Activated T-helper 1 cell treated with anti-CD3 and anti-CD28 coated beads, Interleukin-2, amount 50 U/mL, for 16 hours (primary cell): ENCODE measurements at places on chromosomes 16 and 17.

- DNase-seq = no peak
Observed at GRCh38 chr17:16928406-16929034, 43.4 kb downstream of the TNFRSF13B start.

- DNase-seq = no peak
Observed at GRCh38 chr17:46995841-46996571, 17.0 kb upstream of the RPRML start.

- no peak for DNase-seq
Observed at GRCh38 chr16:53081686-53082407, 27.1 kb downstream of the CHD9 start.

DNA sequence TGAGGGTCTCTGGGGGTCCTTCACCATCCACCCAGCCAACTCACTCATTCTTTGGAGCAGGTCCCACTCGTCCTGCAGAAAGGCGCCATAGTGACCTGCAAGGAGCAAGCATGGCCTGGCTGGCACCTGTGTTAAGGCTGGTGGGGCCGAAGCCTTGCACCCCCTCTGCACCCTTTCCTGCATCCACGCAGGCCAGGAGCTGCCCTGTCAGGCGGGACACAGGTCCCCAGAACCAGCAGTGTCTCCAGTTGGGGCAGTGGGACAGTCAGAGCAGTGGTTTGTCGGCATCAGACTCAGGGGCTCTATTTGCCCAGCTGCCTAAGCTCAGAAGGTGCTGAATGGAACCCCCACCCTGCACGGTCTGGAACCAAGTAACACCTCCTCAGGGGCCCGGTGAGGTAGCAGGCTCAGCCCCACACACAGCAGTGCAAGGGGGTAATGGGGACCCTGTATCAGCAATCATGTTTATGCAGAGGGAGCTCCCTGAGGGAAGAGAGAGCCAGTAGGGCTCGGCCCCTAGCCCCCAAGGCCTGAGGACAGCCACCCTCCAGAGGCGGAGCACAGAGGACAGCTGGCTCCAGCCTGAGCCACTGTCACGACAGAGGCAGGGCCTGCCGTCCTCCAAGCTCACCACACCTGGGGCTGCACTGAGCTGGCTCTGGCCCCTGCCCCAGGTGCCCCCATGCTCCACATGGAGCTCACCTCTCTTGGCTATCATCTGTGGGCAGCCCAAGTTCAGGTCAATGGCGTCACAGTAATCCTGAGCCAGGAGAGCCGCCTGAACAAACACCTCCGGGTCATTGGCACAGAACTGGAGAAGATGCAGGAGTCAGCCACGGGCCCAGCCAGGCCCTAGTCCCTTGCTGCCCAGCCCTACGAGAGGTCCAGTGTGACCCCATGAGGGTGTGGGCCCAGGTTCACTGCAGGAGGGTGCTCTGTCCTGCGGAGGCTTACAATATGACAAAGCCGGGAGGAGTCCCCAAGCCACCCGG, 1.9 kb downstream of the DUS1L start:
- no peak for DNase-seq

DNA sequence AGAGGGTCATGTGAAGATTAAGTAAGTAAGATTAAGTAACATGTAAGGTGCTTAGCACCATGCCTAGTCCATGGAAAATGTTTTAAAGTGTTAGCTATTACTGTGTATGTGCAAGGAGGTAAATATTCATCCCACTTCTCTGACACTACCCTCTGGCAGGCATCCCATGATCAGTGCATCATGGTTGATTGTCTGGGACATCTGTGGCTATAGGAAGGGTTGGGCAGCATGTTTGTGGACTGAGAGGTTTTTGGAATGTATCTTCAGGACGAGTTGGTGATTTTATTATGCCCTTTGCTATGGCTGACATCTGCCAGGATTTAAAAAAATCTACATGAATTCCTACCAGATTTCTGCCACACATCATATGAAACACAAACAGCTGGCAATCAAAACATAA, 6.5 kb upstream of the TAOK1 start:
- no peak for DNase-seq

GRCh38 chr16:70740914-70741782, 55.3 kb upstream of the MTSS2 start:
- DNase-seq = no peak

GRCh38 chr17:32223703-32224102, 41.9 kb upstream of the RHBDL3 start:
- DNase-seq = no peak

DNA sequence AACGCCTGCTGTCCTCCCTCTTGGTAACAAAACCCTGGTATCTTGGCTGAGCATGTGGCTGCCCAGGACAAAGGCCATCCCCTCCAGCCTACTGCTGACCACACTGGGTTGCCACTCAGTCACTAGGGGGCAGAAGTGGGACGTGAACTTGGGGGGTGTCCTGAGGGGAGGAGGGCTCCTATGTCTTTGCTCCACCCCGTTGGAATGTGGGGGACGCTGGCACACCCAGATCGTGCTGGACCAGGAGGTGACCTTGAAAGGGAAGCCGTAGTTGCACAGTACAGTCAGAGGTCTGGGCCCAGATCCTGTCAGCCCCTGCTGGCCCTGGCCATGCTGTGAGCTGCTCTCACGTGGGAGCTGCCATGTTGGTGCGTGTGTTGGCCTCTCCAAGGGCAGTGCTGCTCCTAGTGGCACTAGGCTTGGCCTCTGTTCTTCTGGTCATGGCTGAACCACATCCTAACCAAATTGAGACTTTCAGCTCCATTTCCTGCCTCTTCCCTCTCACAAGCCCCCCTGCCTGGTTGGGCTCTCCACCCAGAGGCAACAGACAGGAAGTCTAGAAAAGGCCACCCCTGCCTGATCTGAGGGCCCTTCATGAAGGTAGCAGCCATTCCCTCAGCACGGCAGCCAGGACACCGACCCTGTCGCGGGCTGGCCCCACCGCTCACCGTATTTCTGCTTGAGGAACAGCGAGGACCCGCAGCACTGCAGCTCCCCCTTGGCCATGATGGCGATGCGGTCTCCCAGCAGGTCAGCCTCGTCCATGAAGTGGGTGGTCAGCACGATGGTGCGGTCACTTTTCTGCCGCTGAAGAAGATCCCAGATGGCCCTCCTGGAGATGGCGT, 29.0 kb upstream of the RNPS1 start:
- no peak for DNase-seq

- no peak for DNase-seq
Observed at GRCh38 chr17:65559804-65560627, 1.4 kb downstream of the AXIN2 start.

DNA sequence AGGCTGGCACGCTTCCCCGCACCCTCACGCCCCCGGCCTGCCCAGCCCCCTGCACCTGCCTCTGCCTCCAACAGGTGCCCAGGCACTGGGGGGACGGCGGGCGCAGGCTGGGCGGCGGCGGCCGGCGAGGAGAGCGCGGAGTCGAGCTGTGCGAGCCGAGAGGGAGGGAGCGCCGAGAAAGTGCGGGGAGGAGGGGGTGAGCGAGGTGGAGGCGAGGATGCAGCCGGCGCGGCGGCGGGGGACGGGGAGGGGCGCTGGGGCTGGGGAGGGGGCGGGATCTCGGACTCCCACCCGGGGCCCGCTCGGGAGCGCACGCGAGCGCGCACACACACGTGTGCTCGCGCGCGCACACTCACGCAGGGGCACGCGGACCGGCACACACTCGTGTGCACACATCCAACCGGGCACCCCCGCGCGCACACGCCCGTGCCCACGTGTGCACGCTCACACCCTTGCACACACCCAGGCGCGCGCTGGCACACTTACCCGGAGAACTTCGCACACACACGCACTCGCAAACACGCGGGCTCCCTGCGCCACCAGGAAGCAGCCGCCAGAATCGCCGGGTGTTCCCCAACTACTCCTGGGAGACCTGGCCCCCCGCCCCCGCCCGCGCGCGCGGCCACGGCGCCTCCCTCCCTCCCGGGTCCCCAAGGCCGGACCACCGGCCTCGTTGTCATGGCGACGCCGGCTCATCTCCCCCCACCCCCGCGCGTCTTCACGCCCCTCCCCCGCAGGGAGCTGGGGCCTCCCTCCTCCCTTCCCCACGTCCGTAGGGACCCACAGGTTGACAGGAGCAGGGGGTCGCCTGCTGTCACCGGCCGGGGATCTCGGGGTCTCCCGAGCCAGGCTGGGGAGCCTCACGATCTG, at the start of gene DOC2A:
Gene DOC2A (minus strand): TSS at position 184 of the 870 bp plus-strand sequence. CDS start 805 bp downstream, outside the sequence.
- DNase-seq = no peak

DNA sequence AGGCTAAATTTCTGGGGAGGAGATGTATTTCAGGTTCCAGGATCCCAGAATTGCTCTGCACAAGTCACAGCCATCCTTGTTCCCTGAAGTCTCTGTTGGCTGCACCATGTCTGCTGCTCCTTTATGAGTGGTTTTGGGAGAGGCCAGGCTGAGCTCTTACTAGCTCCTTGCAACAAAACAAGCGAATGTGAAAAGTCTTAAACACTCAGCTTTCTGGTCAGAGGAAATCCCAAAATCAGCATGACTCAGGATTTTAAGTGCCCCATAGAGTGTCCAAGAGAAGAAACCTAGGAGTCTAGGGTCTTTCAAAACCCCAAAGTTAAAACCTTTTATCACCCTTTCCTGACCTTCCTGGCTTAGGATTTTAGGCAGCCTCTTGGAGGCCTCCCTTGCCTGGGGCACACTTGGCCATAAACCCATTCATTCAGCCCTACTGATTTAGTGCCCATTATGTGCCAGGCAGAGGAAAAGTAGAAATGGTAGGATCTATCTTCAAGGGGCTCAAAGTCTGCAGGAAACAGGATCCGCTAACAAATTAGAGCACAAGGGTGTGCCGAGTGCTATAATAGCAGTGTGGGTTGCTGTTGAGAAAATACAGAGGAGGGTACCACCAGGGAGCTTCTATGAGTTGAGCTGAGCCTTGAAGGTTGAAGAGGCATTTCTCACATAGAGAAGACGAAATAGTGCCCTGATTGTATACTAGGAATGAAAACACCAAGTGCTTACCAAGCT, 36.9 kb downstream of the SOST start:
- DNase-seq = no peak

DNA sequence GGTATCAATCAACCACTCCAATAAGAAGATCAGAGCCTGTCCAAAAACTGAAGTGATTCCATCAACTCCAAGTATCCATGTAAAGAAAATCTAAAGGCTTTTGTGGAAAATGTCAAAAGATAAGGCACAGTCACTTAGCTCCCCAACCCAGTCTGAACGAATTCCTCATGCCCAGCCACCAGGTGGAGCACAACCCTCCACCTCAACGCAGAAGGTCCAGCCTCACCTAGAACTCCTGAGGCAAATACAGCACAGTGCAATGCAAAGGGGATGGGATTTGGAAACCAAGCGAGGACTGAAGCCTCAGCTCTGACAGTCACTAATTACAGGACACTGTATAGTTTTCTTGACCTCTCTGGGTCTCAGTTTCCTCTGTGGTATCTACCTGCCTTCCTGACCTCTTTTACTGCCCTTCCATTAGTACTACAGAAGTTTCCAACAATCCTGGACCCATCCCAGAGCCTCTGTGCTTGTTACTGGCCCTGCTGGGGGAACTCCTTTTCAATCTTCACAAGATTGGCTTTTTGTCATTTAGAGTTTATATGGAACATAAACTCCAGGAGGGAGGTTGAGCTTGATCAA, 2.0 kb downstream of the NCBP3 start:
- DNase-seq = peak; percentile 12

DNA sequence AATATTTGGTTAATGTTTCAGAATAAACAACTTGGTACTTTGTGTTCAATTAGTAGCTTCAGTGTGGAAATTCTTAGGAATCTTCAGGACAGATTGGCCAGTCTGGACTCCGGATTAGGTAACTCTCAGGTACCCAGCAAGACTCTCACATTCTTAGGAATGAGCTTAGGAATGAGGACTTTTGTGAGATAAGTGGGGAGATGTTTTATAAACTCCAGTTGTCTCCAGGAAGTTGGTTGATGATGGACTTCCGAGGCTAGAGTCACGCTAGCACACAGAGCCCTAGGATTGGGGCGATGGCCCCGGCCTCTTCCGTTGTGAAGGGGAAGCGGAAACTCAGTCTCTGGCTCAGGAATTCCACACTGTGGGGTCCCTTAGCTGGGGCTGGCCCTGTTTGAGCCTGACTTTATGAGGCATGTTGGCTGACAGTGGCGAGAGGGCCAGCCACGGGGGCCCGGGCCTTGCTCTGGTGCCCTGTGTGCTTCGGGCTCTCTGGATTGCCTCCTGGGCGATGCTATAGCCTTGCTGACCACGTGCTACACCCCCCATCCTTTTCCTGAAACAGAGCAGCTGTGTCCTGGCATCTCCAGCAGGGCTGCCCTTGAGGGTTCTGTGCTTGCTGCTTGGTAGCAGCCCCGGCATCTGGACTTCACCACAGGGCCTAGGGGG, 32.4 kb downstream of the RAB11FIP3 start:
- no peak for DNase-seq

- peak; percentile 68 for DNase-seq
Observed at GRCh38 chr17:77444984-77445759, 304.4 kb downstream of the SEC14L1 start.

DNA sequence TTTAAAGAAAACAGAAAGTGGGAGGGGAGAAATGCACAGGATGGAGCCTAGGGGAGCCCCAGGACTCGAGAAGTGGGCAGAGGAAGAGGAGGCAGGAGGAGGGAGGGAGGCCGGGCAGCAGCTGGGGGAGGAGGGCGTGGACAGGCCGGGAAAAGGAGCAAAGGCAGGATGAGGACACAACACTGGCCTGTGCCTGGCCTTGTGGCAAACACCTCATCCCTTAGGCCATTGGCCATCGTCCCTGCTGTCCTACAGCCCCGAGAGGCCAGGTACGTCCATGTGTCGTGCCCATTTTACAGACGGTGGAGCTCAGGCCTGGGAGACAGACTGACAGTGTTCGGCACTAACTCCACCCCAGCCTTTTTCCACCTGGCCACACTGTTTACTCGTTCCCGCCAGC, 15.9 kb downstream of the JPH3 start:
- DNase-seq = no peak

DNA sequence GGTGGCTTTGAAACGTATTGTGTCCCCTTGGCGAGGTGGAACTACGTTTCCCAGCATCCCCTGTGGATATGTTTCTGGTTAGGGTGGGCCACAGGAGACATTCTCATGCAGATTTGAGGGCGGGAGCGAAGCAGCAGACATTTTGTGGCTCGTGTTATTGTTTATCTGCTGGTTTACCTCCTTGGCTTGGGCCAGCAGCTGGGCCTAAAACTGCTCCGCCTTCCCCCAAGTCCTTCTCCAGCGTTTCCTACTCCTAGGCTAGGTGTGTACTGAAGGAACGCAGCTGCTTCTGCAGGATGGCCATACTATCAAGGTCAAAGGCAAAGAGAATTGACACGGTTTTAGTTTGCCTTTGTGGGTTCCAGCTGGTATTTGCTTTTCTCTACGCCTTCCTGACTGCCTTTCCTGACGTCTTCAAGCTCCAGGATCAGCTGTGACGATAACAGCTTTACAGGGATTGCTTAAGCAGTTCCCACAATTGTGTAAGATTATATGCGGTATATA, 17.2 kb upstream of the WSB1 start:
- DNase-seq = no peak

- DNase-seq = no peak
Observed at GRCh38 chr16:71552698-71553503, 24.0 kb downstream of the TAT start.

- DNase-seq = no peak
Observed at GRCh38 chr17:77839698-77840512, 118.6 kb upstream of the TNRC6C start.

DNA sequence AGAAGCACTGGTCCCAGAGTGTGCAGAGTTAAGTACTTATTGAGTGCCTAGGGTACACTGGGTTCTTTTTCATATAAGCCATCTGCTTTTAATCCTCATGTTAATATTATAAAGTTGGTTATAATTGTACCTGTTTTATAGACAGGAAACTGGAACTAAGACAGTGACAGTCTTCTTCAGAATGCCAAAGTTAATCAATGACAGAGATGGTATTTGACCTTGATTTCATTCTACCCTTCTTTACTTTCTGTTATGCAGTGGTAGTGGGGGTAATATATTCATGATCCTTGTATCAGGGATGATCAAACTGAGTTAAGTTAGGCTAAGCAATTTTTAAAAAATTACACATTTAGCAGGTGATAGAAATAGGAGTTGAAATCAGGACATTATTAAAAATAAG, 108.6 kb upstream of the GOT2 start:
- no peak for DNase-seq
